ENCODE measurements at places on chromosomes 5 and 9.

- no peak for DNase-seq
Observed at GRCh38 chr9:71944754-71945375, 33.4 kb downstream of the C9orf85 start.

DNA sequence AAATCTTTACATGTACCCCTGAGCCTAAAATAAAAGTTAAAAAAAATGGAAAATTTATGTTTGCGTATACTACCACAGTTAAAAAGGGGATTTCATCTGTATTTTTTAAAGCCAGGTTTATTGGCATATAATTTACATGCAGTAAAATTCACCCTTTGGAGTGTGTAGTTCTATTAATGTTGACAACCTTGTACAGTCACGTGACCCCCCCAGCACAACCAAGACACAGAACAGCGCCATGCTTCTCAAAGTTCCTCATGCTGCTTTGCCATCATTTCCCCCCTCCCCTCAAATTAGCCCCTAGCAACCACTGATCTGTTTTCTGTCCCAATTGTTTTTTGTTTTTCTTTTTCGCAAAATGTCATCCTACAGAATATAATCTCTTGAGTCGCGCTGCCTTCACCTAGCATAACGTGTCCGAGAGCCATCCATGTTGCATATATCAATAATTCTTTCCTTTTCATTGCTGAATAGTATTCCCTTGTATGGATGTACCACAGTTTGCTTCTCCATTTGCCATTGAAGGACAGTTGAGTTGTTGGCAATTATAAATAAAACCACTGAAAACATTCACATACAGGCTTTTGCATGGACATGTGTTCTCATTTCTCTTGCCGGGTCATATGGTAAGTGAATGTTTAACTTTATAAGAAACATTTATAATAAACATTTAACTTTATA lies 105.3 kb downstream of the LHX2 start:
- DNase-seq, result no peak

DNA sequence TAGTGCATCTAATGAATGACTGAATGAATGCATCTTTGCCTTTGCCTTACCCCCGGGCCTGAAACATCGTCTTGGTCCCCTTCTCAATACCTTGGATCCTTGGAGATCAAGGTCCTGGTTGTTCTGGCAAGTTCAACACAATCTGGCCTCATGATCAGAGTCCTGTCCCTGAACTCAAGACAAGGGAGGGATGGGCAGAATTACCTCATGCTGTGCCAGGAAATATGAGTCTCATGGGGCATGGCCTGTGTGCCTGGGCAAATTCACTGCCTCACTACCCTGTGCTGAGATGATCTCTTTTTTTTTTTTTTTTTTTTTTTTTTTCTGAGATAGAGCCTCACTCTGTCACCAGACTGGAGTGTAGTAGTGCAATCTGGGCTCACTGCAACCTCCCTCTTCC lies 630 bp upstream of the BTNL3 start:
- no peak for DNase-seq

- DNase-seq, result no peak
Observed at GRCh38 chr9:109723781-109724180, 56.2 kb upstream of the PALM2AKAP2 start.

GRCh38 chr5:111755345-111755941 lies 1.6 kb downstream of the NREP start:
- DNase-seq, result no peak

DNA sequence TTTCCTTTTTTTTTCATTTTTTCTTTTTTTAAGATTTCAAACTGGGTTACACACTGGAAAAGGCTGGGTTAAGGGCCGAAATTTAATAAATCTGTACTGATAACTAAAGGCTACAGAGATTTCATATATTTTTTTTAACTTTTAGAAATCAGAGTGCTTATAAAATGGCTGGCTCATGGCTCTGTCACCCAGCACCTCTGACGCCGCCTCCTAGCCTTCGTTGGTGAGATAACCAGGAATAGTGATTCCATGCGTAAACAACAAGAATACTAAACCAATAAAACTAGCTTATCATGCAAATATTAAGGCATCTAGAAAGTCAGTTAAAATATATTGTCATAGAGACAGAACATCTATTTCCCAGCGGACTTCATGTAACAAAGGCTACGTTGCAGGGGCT lies 226.4 kb downstream of the NFIB start:
- no peak for DNase-seq

DNA sequence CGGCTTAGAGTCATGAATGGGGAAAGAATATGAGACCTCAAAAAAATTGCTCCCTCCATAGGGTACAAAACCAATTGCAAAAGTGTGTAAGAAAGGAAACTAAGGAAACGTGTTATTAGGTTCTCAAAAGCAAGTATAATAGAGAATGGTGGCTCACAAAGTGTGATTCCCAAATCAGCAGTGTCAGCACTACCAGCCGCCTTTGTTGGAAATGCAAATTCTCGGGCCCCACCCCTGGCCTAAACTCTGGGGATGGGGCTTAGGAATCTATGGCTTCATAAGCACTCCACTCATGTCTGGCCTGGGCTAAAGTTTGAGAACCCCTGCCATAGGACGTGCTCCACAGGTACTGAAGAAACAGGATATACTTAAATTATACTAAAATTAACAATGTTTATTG lies 1.6 kb upstream of the CCDC69 start:
- DNase-seq, result no peak

GRCh38 chr9:76799473-76799872 lies 35.2 kb downstream of the PCA3 start:
- DNase-seq, result no peak

GRCh38 chr9:70439991-70440706 lies 25.7 kb upstream of the KLF9 start:
- no peak for DNase-seq

DNA sequence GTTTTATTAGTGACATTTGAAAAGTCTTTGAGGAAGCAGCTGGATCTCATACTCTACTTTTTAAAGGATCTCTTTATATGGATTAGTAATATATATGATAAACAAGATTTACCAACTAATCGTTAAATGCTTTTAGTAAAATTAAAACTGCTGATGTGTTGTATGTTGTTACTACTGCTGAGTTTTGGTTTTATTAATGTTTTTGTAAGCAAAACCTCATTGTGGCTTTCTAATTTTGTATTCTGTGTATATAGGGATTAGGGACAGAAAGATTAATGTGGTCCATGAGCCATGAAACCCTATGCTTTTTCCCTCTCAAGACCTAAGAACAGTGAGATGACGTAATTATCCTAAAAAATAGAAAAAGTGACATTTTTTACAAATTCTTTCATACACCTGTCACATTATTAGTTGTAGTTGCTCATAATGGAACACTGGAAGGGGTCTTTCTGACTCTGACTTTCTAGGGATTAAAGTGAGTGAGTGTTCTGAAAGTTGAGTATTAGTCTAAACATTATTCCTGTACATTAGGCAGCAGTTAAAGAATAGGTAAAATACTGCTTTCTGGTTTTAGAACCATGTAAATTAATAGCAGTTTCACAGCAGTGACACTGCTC lies 85.9 kb downstream of the SLC12A2 start:
- DNase-seq, result no peak

DNA sequence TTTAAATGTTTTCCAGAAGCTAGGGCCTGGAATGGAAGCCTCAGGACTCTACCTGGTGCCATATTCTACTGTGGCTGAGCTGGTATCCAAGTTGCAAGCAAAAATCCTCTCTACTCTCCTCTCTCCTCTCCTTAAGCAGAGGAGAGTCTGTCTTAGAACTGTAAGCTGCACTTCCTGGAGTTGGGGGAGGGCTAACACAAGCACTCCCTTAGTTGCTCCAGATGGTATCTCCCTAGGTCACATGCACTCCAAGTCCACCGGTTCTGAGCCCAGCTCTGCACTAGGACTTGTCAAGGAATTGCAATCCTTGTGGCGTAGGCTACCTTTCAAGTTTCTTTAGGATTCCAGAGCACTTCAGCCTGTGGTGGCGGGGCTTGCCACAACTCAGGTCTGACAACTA lies 513.9 kb upstream of the RGMB start:
- DNase-seq, result no peak

- no peak for DNase-seq
Observed at GRCh38 chr5:2135833-2136232, 253.1 kb upstream of the IRX4 start.

GRCh38 chr9:22097707-22098106 lies 88.6 kb upstream of the CDKN2B start:
- no peak for DNase-seq

DNA sequence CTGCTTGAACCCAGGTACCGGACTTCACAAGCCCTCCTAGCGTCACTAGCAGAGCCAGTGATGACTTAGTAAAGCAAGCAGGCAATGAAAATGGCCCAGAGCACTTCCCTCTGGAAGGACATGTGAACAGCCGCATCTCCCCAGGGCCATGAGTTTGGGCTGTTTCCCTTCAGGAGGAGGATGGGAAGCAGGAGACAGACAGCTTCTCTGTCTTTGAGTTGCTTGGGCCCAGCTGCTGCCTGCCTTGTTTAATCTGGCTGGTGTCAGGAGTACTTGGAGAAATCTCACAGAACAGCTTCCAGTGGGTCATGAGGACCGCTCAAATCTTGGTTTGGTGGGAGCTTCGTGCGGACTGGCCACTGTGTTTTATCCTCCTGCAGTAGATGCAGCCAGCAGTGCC lies 25.4 kb upstream of the WWC1 start:
- DNase-seq, result no peak

DNA sequence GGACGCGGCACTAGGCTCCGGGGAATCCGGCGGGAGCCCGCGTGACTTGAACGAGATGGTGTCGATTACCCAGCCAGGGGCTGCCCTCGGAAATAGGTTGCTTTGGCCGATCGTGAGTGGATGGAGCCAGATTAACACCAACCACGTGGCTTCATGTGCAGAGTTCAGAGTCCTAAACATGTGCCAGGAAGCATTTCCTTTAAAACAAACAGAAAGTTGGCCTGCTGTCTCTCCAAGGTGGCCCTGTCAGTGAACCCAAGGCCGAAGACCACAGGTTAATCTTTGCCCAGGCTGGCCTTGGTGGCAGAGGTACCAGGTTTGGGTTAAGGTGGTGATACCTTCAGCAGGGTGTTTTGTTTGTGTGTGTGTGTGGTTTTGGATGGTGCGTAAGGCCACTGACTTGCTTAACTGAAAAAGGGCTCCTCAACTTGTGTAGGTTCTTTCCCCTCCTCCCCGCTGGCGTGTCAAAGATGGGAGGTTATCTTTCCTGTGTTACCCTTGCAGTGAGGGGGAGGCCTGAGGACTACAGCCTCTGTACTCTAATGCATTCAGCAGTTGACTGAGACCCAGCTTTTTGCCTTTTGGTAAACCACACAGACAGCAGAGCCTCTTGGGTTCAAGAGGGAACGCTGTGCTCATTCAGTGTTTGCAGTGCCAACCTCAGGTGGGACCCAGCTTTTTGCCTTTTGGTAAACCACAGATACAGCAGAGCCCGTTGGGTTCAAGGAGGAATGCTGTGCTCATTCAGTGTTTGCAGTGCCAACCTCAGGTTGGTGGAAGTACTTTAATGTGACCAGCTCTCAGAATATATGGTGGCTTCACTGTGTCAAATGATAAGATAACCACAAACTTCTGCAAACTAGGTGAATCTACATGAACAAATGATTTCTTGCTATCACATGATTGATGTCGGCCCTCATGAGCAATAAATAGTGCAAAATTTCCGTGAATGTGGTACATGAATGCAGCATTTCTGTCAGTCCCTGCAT lies 1.4 kb downstream of the IQGAP2 start:
- DNase-seq, result no peak

- DNase-seq, result no peak
Observed at GRCh38 chr9:21989440-21990189, 4.6 kb downstream of the CDKN2A start.

DNA sequence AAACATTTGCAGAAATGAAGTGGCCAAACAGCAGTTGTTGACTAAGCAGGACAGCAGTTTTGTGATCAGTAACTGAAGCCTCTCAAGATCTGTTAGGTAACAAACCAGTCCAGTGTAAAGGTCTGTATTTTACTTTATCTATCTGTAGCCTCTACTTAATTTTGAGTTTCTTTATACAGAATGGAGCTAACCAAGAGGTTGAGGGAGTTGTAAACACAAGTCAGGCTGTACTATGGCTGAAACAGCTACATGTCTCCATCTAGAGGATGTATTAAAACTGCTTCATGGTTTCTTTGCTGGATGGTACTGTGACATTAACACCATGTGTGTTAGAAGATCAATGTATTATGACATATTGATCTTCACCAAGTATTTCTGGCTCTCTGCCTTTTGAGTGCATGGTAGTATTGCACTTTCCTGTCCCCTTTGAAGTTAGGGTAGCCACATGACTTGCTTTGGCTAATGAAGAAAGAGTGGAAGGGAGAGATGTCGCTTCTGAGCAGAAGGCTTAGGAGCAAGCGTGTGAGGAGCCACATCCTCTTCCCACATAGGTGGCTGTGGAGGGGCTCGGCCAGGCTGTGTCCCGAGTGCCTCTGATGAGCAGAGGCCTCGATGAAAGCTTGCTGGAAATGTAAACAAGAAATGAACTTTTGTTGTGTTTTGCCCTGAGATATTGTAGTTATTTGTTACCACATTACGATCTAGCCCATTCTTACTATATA lies 105.6 kb upstream of the PCA3 start:
- no peak for DNase-seq

DNA sequence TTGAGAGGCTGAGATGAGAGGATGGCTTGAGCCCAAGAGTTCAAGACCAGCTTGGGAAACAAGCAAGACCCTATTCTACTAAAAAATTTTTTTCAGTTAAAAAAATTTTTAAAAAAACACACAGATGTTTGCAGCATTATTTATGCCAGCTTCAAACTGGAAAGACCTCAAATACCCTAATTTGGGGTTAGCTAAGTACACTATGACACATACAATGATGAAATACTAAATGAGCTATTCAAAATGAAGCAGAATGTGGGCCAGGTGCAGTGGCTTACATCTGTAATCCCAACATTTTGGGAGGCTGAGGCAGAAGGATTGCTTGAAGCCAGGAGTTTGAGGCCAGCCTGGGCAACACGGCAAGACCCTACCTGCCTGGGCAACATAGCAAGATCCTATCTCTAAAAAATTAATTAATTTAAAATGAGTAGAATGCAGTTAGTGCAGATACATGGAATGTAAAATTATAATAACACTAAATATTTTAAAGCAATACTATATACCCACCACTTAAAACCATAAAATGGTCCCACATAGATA lies 44.9 kb downstream of the LHFPL2 start:
- no peak for DNase-seq

DNA sequence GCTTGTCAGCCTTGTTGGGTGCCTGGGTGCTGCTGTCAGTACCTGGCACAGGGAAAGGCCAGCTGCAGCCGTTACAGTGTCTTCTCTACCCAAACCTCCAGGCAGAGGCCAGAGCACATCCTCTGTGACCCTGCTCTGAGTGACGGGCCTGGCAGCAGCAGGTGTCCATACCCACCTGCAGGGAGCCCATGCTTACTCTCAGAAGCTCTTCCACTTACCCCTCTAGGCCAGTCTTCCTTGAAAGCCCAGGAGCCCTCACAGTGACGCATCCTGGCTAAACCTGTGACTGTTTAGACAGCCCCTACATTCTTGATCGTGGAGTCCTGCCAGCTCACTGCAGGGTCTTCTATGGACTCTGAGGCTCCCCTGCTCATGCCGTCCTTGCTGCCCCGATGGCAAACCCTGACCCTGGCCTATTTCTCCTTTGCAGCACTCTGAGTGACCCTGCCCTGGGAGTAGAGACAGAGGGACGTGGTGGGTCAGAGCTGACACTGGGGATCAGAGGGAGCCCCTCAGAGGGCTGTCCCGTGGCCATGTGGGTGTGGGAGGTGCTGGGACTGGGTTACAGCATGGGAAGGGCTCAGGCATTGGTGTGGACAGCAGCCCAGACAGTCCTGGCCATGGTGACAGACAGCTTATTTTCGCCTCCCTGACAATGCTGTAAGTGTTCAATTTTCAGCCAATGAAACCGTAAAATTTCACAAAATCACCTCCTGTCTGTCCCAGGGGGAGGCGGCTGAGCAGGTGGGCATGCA lies 67.6 kb upstream of the RNF130 start:
- no peak for DNase-seq

GRCh38 chr9:127256324-127256723 lies 8.2 kb upstream of the GARNL3 start:
- DNase-seq, result no peak
